ENCODE measurements at places on chromosomes 5 and 9. TPM values are rescaled to one million over a fixed set of nuclear protein-coding genes. Genes with fewer than 3 reads are reported as not detected.

DNA sequence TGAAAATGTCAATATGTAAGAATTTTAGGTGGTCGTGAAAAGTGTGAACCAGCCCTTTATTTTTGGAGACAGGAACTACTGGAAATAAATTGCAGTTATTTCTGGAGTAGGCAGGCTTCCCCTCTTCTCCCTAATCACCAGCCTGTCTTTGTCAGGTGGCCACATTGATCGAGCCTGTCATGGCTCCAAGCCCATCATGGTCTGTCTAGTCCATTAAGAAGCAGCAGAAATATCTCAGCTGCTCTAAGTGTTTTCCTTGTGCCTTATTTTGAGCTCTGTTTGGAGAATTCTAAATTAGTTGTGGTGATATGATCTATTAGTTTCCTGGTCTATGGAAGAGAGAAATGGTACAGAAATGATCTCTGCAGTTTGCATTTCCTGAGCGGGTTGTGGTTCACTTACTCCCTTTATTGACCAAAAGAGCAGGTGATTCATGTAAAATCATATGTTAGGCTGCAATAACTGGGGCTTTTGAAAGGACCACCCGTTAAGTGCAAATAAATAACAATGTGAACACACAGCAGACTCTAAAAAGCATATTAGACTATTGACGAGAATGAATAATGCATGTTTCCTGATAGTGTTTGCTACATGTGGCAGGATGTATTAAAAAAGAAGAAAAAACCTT, 42.3 kb downstream of the BASP1 start:
- DNase-seq = no peak

- no peak for DNase-seq
Measured at GRCh38 chr5:148825716-148826052, 727 bp upstream of the ADRB2 start.

- DNase-seq = no peak
Measured at GRCh38 chr9:33180526-33181184, 13.5 kb upstream of the B4GALT1 start.

DNA sequence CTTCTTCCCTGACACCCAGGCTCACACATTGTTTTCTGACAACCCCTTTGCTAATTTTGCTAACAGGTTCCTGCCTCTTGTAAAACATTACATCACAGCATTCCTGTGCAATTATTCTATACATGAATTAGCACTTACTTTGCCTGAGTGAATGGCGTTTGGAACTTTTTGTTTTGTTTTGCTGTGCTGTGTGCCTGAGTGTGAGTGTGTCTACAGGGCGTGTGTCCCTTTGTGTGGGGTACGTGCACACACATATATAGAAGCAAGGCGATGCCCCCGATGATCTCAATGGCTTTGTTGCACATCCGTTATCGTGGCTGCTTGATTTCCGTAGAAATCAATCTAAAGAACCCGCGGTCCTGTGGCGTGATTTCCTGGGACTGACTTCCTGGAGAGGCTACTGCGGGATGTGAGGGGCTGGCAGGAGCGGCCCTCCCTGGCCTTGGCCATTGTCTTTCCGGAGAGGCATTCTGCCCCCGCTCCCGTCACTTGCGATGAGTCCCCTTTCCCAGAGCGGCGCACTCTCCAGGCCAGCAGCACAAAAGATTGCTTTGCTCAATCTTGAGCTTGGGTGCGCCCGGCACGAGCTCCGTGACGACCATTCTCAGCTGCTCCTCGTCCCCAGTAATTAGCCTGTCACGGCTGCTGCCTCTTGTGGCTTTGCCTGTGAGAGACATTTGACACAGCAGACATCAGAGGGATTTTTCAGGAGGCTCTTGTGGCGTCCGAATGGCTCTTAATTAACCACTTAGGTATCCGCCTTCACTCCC, 398.1 kb upstream of the IRX1 start:
- DNase-seq = no peak

- DNase-seq = no peak
Measured at GRCh38 chr5:136039202-136039601, 10.4 kb downstream of the TGFBI start.

GRCh38 chr5:159061179-159061796, 38.4 kb downstream of the EBF1 start:
- DNase-seq = peak; percentile 60

GRCh38 chr9:84851935-84852585, 182.5 kb downstream of the NTRK2 start:
- peak; percentile 33 for DNase-seq

DNA sequence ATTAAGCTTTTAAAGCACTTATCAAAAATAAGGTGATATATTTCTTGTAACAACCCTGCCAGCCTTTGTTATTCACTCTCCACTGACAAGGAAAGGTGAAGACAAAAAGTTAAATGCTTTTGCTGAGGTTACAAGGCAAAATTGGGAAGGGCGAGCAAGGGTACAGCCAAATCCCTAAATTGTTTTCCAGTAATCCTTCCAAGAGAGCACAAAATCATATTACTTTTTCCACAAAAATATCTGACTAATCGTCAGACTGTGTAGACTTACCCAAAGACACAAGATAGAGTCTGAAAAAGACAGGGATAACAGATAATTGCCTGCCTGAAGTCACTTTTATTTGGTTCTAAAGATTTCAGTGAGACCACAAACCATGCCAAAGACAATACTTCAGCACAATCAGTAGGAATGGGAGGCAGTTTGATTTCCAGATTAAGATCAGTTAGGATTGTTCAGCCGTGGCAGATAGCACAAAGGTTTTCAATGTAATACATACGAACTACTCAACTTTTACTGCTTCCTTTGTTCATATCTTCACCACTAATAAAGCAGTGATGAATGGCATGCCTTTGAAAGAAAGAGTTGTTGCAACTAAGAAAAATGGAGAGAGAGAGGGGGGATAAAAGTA, 383.8 kb upstream of the TUSC1 start:
- no peak for DNase-seq

DNA sequence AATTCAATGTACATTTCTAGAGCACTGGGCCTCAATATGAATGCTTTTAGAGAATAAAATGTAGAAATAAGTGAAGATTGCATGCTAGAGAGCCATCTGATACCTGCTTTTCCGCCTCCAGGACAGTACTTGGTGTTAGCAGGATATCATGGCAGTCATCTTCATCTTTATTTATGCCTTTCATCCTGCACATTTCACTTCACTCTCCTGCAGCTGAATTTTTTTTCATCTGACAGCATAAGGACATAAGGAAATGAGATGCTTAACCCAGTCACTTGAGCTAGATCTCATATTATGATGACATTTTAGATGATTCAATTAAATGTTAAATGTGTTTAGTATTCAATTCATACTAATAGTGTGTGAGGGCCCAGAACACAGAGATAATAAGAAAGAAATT, 162.6 kb downstream of the PARP8 start:
- DNase-seq = no peak

DNA sequence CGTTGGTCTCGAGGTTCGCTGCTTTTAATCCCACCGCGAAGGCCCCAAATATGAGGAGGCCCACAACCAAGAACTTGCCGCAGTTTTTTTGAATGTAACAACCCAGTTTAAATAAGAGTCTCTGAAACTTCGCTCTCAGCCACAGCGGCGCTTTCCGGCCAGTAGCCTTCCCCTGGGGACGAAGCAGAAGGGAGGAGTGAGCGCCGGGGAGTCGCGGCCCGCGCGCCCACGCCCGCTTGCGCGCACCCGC, 10.4 kb downstream of the PTCH1 start:
- peak; percentile 57 for DNase-seq

DNA sequence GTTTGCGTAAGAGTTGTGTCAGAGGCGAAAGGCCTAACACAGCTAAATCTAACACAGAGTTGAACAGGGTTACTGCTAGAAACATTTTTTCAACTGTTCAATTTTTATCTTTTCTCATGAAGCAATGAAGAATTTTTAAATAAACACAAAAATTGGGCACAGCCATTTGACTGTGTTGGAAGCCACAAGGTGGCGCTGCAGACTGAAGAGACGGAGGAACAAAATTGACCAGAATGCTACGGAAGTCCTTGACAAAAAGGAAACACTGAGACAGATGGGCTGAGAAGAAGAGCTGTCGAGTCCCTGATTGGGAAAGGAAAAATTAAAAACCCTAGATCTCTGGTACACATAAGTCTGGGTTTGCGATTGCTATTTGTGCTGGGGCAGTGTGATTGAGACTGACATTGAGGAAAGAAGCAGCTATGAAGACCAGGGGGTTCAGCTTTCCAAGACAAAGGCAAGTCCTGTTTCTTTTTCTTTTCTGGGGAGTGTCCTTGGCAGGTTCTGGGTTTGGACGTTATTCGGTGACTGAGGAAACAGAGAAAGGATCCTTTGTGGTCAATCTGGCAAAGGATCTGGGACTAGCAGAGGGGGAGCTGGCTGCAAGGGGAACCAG, at the start of gene PCDHB9:
Gene PCDHB9, plus strand, starts transcription at position 265 of the 616 bp plus-strand sequence. Its CDS starts 158 bp downstream, at position 423.
- DNase-seq = peak; percentile 8

- peak; percentile 23 for DNase-seq
Measured at GRCh38 chr5:158770506-158770905, 329.2 kb downstream of the EBF1 start.

GRCh38 chr5:173718469-173718868, 102.0 kb upstream of the BOD1 start:
- no peak for DNase-seq

DNA sequence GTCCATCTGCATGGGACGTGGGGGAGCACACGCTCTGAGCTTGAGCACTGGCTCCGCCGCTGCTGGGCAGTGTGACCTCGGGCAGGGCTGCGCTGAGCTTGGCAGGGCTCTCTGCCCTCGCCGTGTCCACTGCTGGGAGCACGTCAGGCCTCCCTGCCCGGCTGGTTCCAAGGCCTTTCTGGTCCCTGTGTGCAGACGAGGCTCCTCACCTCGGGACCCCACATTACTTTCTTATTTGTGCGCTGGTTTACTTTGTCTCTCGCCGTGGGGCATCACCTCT, 43.9 kb downstream of the RXRA start:
- no peak for DNase-seq

DNA sequence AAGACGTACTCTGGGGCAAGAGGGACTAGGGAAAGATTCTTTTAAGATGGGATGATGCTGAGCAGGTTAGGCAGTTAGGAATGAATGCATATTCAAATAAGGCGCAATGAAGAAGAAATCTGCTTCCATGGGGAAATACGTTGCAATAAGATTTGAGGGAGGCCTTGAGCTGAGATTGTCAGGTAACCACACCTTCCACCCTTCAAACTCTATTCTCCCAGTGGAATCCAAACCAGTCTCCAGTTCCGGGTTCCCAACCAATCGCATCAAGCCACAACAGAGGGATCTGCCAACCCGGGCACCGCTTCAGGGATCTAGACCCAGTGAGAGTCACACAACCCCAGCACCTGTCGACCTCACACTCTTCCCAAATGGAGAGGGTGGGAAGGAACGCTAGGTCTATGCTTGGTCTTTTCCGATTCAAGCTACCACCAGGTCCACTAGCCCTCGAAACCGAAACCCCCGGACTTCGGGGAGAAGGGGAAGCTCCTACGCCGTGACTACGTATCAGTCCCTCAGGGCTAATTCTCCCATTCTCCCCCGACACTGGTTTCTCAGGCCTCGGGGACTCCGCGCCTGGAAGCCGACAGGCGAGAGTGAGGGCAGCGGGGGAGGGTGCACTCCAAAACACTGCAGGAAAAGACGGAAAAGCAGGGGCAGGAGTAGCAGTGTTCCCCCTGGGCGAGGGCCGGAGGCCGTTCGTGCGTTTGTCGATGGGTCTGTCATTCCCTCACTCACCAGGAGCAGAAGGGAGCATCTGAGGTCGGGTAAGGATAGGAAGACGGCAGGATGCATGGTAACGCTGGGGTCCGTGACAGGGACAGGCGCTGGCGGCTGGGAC, 534 bp downstream of the ERP44 start:
- peak; percentile 64 for DNase-seq

- no peak for DNase-seq
Measured at GRCh38 chr9:22060831-22061383, 51.8 kb upstream of the CDKN2B start.

GRCh38 chr5:76196886-76197489, 113.8 kb downstream of the SV2C start:
- no peak for DNase-seq

The EDIL3 gene
- 108 TPM for total RNA-seq

The AJM1 gene
- total RNA-seq = 1.3 TPM

The CFAP77 gene
- not detected for total RNA-seq

The PTGDS gene
- 10.8 TPM for total RNA-seq

The TAF11L10 gene
- total RNA-seq = not detected

The CD274 gene
- total RNA-seq = 10.3 TPM

The DOCK8 gene
- total RNA-seq = 0.32 TPM
